Naive thymus-derived CD8-positive, alpha-beta T cell (primary cell): ENCODE measurements at places on chromosomes 6 and 20.
A peak's percentile ranks its signal among the peaks of the same experiment; 100 is the strongest.

GRCh38 chr20:40551125-40551530 lies 137.9 kb downstream of the MAFB start:
- DNase-seq, result no peak
- H3K4me3 ChIP-seq, result no peak overlapping the region
- no peaks in the 10 kb centered on the region for H3K4me1 ChIP-seq
- peaks cover 34% of the 10 kb centered on the region for H3K27me3 ChIP-seq
- H3K36me3 ChIP-seq, result no peaks in the 10 kb centered on the region
- H3K27ac ChIP-seq, result no peak overlapping the region

- H3K27ac ChIP-seq, result no peak overlapping the region
- H3K36me3 ChIP-seq, result peaks cover 5% of the 10 kb centered on the region
- H3K4me3 ChIP-seq, result no peak overlapping the region
- DNase-seq, result no peak
- no peaks in the 10 kb centered on the region for H3K27me3 ChIP-seq
- peaks cover 24% of the 10 kb centered on the region for H3K4me1 ChIP-seq
These were observed 101.5 kb upstream of the SCP2D1 start for GRCh38 chr20:18712131-18712530.

- no peak for DNase-seq
- no peak overlapping the region for H3K27ac ChIP-seq
- H3K4me3 ChIP-seq, result no peak overlapping the region
These were observed 130.5 kb upstream of the DTNBP1 start for GRCh38 chr6:15793288-15793687.

DNA sequence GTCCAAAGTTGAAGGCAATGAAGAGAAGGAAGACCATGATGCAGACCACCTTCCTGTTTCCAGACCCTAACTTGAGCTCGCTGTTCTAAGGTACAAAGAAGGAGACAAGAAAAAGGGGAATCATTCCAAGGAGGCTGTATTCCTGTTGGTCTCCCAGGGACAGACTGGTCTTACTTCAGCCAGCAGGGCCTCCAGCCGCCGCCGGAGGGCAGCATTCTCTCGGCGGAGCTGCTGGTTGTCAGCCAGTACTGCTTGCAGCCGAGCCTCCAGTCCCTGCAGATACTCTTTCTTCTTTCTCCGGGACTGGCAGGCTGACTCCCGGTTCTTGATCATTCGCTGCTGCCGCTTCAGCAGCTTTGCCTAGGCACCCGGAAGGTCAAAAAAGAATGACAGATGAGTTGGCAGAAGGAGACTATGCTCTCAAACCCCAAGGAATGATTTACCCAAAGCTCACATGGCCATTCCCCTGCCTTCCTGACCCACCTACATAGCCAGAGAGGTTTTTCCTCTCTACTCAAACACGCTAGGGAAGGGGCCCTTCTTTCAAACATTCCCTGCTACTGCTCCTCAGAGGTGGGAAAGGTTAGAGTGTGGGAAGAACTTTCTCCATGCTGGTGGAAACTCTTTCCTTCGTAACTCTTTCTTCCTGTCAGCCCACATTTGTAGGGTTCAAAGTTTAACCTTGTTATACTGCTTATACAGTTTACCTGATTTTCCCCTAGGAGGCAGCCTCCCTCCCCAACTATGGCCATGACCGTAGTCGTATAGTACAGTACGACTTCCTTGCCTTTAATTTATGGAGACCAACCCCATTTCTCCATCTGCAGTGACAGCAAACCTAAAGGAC lies 9.0 kb downstream of the ATF6B start:
- DNase-seq, result peak; percentile 60
- no peak overlapping the region for H3K4me3 ChIP-seq
- H3K27me3 ChIP-seq, result no peaks in the 10 kb centered on the region
- no peak overlapping the region for H3K27ac ChIP-seq
- peaks cover 2% of the 10 kb centered on the region for H3K36me3 ChIP-seq
- peaks cover 25% of the 10 kb centered on the region for H3K4me1 ChIP-seq

DNA sequence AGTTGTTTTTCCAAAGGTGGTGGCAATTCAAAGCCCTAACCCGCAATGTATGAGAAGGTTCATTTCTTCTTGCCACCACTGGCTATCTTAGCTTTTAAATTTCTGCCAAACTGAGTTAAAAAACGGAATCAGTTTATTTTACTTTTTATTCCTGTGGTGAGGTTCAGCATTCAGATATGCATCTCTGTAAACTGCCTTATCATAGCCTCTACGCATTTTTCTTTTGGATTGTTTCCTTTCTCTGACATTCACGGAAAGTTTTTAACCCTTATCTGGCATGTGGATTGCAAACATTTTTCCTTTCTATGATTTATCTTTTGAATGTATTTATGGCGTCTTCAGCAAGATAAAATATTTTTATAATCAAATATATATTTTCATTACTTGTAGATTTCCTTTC lies 37.7 kb downstream of the AK9 start:
- H3K4me1 ChIP-seq, result no peaks in the 10 kb centered on the region
- H3K36me3 ChIP-seq, result peaks cover 4% of the 10 kb centered on the region
- no peak overlapping the region for H3K4me3 ChIP-seq
- no peak overlapping the region for H3K27ac ChIP-seq

GRCh38 chr6:117326396-117326795 lies 61.0 kb downstream of the VGLL2 start:
- H3K36me3 ChIP-seq, result no peaks in the 10 kb centered on the region
- peaks cover 17% of the 10 kb centered on the region for H3K27me3 ChIP-seq
- H3K4me3 ChIP-seq, result no peak overlapping the region
- DNase-seq, result no peak
- no peaks in the 10 kb centered on the region for H3K4me1 ChIP-seq
- H3K27ac ChIP-seq, result no peak overlapping the region

DNA sequence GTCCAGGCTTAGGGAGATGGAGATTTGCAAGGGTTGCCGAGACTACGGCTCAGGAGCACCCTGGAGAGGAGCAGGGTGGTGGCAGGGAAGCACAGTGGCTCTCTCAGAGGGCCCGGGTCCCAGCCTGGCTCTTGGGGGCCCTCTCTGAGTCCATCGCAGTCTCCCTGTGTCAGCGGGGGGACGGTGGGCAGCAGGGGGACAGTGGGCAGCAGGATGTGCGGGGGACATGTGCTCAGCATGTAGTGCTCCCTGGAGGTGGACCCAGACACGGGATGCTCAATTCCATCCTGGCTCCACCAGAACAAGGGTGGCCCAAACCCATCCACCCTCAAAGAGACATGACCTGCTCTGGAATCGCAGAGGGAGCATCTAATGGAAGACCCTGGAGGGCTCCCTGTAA lies 43.0 kb upstream of the ZBP1 start:
- H3K27me3 ChIP-seq, result no peaks in the 10 kb centered on the region
- DNase-seq, result no peak
- no peak overlapping the region for H3K4me3 ChIP-seq
- H3K27ac ChIP-seq, result no peak overlapping the region
